CD8-positive, alpha-beta memory T cell (primary cell): ENCODE measurements at places on chromosomes 3 and 15. TPM values are rescaled to one million over a fixed set of nuclear protein-coding genes. Genes with fewer than 3 reads are reported as not detected.

GRCh38 chr15:89282631-89283030 lies 38.9 kb downstream of the FANCI start:
- DNase-seq = no peak

DNA sequence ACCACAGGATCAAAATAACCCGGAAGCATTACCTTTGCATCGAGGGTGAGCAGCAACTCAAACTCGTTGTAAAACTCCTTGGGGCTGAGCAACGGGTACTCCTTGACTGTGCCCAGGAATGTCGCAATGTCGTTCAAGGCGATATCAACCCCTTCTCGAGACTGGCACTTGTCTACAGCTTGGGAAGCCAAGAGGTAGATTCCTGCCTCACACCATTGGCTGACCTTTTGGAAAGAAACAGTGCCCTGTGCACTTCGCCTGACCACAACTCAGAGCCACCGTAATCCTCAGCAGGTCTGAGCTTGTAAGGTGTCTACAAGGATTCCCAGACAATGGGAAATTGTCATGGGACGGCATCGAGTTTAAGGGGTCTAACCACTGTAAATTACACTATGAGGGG lies 43.9 kb downstream of the B3GNT5 start:
- no peak for DNase-seq

DNA sequence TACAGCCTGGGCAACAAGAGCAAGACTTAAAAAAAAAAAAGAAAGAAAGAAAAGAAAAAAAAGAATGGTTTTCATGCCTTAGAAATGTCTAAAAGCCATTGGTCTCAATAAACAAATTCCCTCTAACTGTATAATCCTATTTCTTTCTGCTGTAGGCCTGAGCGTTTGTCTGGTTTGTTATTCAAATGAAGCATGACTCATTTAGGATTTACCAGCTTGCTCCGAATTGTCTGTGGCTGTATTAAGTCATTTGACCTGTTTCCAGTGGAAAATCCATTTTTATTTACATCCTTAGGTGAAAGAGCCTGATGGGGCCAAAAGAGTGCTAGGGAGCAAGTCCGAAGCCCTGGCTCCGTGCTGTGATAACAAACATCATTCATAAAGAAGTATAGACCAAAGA lies 73.8 kb downstream of the BDH1 start:
- no peak for DNase-seq

DNA sequence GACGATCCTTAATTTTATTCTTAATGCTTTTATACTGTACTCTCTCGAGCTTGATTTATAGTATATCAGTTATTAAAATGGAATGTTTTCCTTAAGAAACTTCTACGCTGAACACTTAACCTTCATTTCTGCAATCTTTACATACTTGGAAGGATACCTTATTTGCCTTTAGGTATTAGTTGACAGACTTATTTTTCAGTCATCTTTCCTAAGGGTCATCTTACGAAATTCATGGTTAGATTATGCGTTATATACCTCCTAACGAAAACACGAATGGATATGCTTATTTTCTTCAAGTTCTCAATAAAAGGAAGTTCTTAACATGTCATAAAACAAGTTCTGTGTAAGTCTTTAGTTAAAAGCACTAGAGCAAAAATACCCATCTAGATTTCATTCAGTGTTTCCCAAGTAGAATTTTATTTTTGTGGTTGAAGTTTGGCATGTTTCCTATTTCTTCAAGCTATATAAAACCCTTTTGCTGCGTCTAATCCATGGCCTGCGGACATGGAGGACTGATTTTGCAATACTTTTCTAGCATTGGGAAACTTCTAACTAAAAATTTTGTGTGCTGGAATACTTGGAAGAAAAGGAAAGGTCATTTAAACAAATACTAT lies 231.3 kb downstream of the TP63 start:
- no peak for DNase-seq

GRCh38 chr3:145118303-145118702 lies 1042.7 kb downstream of the PLOD2 start:
- no peak for DNase-seq

DNA sequence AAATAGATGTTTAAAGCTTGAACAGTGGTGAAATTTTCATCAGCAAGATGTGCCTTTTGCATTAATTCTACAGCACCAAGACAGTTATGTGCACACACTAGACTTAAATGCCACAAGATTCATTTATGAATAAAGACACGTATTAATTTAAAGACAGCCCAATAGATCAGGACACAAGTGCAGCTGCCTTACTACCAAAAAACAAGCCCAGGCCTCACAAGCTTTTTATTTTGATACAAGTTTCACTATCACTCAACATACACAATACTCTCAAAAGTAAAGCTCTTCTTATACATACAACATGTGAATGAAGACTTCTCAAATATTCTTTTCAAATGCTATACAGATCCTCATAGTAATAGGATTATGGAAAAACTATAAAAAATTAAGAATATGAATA lies 2.4 kb downstream of the ACAP2 start:
- DNase-seq = no peak

PAQR5 gene
- not detected for polyA plus RNA-seq

TMEM207 gene
- not detected for polyA plus RNA-seq
